ENCODE measurements at places on chromosomes 3 and 15. TPM values are rescaled to one million over a fixed set of nuclear protein-coding genes. Genes with fewer than 3 reads are reported as not detected.

The SPESP1 gene
- total RNA-seq = 6.0 TPM

The HSPBAP1 gene
- total RNA-seq = 8.0 TPM

The OR4M2 gene
- not detected for total RNA-seq

The COX5A gene
- total RNA-seq = 43.4 TPM

The ADAMTS7 gene
- 12.6 TPM for total RNA-seq

The TRIP4 gene
- 14.6 TPM for total RNA-seq

The PHLDB2 gene
- total RNA-seq = 61.5 TPM

The IL20RB gene
- total RNA-seq = 0.59 TPM

The CD86 gene
- not detected for total RNA-seq

Data from smooth muscle cell of the umbilical artery (primary cell).